ENCODE measurements at places on chromosomes 1 and 21.

- DNase-seq, result no peak
These were observed 3.4 kb downstream of the MYOM3 start for GRCh38 chr1:24108334-24109165.

DNA sequence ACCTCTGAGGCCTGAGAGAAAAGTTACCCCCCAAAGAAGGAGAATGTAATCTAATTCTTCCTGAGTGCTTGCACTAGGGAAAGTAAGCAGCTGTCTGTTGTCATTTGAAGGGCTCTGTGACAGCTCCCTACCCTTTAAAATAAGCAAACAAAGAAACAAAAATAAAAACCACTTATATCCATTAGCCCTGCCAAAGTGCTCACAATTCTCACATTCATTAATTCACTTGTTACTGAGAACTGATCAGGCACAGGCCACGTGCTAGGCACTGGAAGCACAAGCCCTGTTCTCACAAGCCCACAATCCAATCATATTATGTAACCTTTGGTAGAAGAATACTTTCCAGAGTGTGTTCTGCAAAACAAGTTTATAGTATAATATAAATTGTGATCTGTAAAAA lies 199.4 kb downstream of the ZC3H11B start:
- DNase-seq, result no peak

DNA sequence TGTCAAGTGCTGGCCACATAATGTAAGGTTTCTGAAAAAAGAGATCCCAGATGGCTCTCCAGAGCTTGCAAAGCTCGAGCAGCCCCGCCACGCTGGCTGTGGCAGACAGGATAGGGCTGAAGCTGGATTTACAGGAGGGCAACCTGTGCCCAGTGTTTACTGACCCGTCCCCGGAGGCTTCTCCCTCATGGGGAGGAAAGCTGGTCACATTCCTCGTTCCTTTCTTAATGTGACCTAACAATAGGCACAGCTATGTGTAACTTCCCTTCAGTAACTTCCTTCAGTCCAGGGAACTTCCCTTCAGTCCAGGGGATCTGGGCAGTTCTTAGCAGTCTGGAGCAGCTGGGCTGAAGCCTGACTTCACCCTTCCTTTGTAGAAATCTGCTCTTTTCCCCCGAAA lies 7.7 kb downstream of the SLFNL1 start:
- DNase-seq, result no peak

GRCh38 chr1:40766560-40766959 lies 17.0 kb upstream of the KCNQ4 start:
- no peak for DNase-seq

- no peak for DNase-seq
These were observed 21.3 kb downstream of the RBM15 start for GRCh38 chr1:110360431-110360830.

- no peak for DNase-seq
These were observed 13.9 kb upstream of the LAX1 start for GRCh38 chr1:203751051-203751450.

- DNase-seq, result no peak
These were observed 21.9 kb downstream of the TSNAX start for GRCh38 chr1:231550448-231550781.

DNA sequence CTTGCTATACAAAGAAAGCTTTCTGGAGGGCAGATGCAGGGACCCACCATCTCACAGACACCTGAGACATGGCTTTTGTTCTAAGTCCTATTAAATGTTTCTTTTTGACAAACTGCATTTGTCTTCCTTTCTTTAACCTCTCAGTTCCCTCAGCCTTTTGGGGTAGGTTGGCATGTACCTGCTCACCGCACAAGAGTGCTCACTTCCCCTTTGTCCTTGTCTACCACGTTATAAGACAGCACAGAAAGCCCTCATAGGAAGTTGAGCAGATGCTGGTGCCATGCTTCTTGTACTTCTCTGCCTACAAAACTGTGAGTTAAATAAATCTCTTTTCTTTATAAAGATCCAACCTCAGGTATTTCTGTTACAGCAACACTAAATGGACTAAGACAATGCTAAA lies 31.9 kb upstream of the RGS21 start:
- no peak for DNase-seq

DNA sequence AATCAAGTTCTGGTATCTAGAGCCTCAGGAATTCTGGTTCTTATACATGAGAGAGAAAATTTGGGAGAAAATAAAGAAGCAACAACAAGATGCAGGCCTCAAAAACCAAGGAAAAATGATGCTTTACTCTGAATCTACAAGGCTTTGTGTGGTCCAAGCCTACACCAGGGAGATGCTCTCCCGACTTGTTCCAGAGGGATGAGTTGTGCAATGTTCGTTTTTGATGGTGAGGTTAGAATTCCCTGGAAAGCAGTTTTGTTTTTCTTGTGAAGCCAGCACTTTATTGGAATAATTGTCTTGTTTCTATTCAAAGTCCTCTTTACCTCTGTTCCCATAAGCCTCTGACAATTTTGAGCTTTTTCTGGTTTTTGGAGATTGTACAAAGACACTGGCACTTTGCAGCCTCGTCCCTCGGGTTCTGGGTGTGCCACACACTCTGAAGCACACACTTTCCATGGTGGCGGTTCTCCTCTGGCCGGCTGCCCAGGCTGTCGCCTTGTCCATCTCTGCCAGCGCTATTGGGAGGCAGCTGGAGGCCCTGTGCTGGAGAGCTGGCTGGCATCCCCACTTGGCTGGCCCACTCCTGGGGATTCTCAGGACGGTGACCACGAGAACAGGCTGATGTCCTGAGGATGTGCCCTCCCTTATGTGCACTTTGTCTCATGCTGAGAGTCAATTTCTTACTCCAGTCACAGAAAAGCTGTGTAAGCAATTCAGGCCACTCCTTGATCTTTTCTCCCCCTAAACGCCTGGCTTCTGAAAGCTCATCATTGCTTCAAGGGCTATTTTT lies 70.2 kb downstream of the EDEM3 start:
- DNase-seq, result peak; percentile 51

DNA sequence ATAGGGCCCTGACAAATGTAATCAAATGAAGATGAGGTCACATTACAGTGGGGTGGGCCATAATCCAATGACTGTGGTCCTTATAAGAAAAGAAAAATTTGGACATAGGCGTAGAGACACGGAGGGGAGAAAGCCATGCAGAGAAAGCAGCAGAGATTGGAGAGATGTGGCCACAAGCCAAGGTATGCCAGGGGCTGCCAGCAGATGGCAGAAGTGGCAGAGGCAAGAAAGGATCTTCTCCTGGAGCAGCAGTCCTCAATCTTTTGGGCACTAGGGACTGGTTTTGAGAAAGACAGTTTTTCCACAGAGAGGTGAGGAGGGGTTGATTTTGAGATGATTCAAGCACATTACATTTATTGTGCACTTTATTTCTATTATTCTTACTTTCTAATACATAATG lies 355.1 kb downstream of the NPHP4 start:
- no peak for DNase-seq

- no peak for DNase-seq
These were observed 99.2 kb downstream of the LHX8 start for GRCh38 chr1:75233302-75233929.

DNA sequence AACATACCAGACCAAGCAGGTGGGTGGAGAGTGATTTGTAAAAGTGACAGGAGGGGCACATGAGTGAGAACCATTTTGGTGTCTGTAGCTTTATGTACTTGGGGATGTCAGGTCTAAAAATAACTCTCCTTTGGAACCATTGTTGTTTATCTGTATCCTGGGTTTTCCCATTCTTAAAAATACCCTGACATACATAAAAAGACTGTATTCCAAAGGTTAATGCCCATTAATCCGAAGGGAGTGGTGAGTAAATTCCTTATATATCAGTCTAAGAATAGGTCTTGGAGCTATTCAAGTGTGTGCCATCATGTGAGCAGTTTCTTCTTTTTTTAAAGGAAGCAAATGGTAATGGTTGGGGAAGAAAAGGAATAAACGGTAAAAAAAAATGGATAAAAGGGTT lies 117.5 kb downstream of the TGFB2 start:
- DNase-seq, result no peak

GRCh38 chr1:203038217-203038741 lies 12.0 kb downstream of the PPFIA4 start:
- peak; percentile 44 for DNase-seq

DNA sequence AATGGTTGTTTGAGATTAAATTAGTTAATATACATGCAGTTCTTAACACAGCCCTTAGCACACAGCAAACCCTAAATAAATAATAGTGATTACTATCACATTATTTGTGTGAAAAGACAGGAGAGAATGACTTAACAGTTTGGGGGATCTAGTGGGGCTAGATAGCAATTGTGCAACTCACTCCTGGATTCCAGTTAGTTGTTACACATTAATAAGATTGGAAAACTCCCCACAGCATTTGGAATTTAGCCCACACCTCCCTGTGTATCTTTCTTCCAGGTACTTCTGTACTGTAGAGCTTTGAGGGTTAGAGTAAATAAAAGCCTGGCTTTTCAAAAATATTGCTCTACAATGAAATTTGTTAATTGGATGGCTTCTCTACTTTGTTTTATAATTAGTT lies 93.2 kb downstream of the KCTD3 start:
- no peak for DNase-seq

DNA sequence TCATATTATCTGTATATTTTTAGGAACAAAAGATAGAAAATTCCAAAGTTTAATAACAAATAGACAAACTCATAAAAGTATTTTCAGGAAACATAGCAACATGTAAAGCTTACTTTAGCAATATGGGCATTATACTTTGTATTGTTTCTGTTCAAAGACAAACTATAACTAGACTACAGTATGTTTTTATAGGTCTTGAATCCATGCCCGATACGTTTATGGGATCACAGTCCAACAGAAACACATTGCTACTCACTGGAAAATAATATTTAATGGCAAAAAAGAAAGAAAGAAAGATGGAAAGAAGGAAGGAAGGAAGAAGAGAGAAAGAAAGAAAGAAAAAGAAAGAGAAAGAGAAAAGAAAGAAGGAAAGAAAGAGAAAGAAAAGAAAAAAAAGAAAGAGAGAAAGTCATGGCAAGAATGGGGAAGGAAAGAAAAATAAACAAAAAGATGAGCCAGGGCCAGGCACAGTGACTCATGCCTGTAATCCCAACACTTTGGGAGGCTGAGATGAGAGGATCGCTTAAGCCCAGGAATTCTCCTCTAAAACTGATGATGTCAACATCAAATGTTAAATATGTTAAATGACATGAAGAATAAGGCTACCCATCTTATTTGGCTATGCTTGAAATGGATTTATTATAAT lies 32.7 kb downstream of the TM2D1 start:
- DNase-seq, result no peak

GRCh38 chr1:24903011-24903461 lies 27.0 kb downstream of the RUNX3 start:
- no peak for DNase-seq

DNA sequence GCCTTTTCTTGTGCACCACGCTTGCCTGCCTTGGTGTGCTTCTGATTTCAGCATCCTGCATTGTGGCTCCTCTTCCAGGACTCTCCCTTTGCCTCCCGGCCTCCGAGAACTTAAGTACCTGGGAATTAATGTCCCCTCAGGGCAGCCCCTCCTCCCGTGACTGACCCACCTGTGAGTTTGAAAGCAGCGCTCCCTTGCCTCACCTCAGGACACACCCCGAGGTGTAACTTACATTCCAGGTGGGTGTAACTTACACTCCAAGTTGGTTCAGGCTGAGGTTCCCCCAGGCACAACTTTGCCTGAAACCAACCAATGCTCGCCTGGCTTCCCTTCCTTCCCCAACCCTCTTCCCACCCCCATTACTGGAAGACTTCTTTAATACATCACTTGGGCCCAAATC lies 161.4 kb downstream of the KAZN start:
- no peak for DNase-seq

DNA sequence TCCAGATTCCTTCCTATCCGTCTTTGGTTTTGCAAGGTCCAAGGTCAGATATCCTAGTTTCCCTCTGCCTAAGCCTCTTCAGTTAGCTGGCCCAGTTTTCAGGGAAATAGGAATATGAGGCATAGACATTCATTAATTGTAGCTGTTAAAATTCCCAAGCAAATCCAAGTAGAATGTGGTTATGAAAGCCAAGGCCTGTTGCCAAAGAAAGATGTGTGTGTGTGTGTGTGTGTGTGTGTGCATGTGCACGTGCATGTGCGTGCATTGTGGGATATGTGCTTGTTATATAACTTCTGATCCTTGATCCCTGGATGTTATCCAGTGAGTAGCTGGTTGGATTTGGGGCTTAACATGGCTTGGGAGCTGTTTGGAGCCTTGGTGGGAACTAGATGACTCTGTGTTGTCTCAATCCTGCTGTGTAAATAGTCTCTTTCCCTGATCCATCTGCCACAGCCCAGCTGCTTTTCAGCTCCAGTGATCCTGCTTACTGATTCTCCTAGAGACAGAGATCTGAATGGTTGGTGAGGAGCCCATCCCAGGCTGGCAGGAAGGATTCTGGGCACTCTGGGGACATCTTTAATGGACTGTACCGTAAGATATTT lies 70.6 kb upstream of the GCLM start:
- no peak for DNase-seq

DNA sequence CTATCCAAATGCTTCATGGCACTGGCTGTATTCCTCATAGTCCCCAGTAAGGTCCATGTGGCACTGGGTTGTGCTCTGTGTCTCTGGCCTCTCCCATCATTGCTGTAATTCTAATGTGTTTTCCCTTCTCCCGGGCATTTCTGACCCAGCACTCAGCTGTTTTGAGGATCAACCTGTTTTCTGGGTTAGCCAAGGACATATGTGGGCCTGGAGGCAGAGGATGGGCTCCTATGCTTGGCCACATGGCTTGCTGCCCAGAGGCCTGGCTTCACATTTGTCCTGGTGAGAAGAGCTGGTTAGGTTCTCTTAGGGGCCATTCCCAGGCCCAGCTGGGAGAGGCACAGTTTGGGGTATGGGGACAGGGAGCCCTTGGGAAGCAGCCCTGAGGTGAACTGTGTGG lies 103.1 kb downstream of the FAM78B start:
- DNase-seq, result no peak

DNA sequence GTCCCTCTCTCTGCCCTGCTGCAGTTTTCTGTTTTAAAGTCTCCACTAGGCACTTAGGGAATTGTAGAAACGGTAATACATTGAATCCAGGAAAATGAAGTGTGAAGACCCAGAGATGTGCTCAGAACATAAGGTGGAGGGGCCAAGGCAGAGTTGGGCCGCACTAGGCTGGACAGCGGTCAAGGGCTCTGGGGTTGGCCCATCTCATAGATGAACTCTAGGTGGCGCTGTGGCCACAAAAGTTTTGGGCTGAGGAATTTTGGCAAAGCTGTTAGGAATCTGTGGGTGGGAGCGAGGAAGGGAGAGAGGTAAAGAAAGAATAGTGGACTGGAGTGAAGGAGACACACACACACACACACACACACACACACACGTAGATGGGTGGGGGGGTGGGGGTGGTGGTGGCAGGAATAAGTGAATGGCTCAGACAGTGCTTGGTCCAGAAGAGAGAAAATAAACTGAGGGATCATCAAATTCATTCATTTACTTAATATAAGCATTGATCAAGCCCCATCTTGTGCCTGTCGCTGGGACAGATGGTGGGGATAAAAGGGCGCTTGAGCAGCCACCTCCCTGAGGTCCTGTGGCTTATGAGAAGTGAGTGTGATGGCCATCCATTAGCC lies 258.5 kb downstream of the TRABD2B start:
- DNase-seq, result no peak

Measured in C1 segment of cervical spinal cord (tissue), 14 donors.